ENCODE measurements at places on chromosomes 5 and 9. TPM values are rescaled to one million over a fixed set of nuclear protein-coding genes. Genes with fewer than 3 reads are reported as not detected.

Gene CATSPER3
- total RNA-seq, result under 0.01 TPM

Gene WWC1
- 4.9 TPM for total RNA-seq

Gene TLE1
- 20.2 TPM for total RNA-seq

Gene SNCAIP
- 0.20 TPM for total RNA-seq

Gene CSF1R
- total RNA-seq, result not detected

Gene CER1
- total RNA-seq, result not detected

Gene ST8SIA4
- 0.78 TPM for total RNA-seq

Gene F12
- 0.39 TPM for total RNA-seq

Gene HRCT1
- total RNA-seq, result 1.8 TPM

Gene GNA14
- 0.73 TPM for total RNA-seq

Gene SPATA31E1
- total RNA-seq, result 0.59 TPM

Gene PPP2CA
- 52.0 TPM for total RNA-seq

Gene IL3
- not detected for total RNA-seq

Gene PHF24
- total RNA-seq, result not detected

Gene RFESD
- 2.6 TPM for total RNA-seq

Gene PCDHGA11
- 11.8 TPM for total RNA-seq

Gene OR1B1
- not detected for total RNA-seq

Gene SHC3
- 2.6 TPM for total RNA-seq

Gene ABCA1
- 27.9 TPM for total RNA-seq

Gene ANKRD34B
- not detected for total RNA-seq

Gene AFAP1L1
- total RNA-seq, result 8.2 TPM

Gene ARAP3
- total RNA-seq, result 4.1 TPM

Gene NSA2
- 95.9 TPM for total RNA-seq

Gene PCDHGA7
- 1.8 TPM for total RNA-seq

Gene PKD2L2
- not detected for total RNA-seq

Gene FAM114A2
- 28.9 TPM for total RNA-seq

Gene LRRC14B
- not detected for total RNA-seq

Gene QRFP
- total RNA-seq, result not detected

Gene NR2F1
- total RNA-seq, result 5.9 TPM

Gene IFNA13
- total RNA-seq, result not detected

Gene ERMP1
- total RNA-seq, result 13.9 TPM

Gene LCP2
- total RNA-seq, result not detected

Gene NELFB
- total RNA-seq, result 50.7 TPM

Gene SERINC5
- total RNA-seq, result 12.1 TPM

Gene SLC23A1
- total RNA-seq, result not detected

Gene CCL27
- not detected for total RNA-seq

Gene FGF1
- total RNA-seq, result 0.98 TPM

Gene SLC6A19
- not detected for total RNA-seq

Gene SLC6A3
- total RNA-seq, result under 0.01 TPM

Gene ISOC1
- total RNA-seq, result 10.7 TPM

Gene MSH3
- total RNA-seq, result 20.7 TPM

Gene NXNL2
- total RNA-seq, result not detected

Gene CDC26
- 24.8 TPM for total RNA-seq

Gene CTXN3
- not detected for total RNA-seq
